ENCODE measurements at places on chromosomes 16 and 17.
A peak's percentile ranks its signal among the peaks of the same experiment; 100 is the strongest.

- DNase-seq = no peak
Measured at GRCh38 chr16:50298591-50299507, 32.5 kb downstream of the ADCY7 start.

GRCh38 chr17:43372273-43372911 is 26.4 kb upstream of the ARL4D start:
- DNase-seq = no peak

DNA sequence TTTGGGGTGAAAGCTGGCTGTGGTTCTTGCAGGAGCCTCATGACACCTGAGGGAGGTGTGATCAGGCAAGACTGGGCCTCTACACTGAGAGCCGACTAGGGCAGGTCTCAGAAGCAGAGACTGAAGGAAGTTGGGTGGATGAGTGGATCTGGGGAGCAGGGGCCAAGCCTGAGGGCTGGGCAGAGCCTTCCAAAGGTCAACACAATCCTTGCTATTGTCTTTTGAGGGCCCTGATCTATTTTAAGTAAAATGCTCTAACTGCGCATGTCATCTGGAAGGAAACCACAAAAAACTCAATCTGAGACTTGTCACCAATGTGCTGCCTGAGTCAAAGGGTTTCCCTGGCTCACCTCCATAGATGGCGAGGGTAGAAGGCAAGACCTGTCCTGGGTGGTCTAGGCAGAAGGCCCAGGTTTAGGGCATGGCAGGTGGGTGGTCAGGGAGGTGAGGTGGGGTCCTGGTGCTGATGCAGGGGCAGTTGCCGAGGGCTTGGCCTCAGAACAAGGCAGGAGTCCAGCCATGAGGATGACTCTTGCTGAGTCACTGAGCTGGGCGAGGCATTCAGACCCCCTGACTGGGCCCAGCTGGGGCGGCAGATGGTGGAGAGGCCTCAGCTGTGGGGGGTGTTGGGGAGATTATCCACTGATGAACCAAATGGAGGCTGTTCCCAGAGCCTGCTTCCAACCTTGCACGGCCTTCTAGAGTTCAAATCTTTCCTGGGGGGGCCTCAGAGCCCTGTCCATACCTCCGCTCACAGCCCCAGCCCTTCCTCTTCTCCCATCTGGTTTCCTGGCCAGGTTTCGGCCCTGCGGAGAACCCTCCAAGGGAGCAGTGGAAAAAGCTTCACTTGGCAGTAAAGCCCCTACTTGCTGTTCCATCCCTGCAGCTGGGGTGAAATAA is 5.1 kb downstream of the MVP start:
- DNase-seq = no peak

DNA sequence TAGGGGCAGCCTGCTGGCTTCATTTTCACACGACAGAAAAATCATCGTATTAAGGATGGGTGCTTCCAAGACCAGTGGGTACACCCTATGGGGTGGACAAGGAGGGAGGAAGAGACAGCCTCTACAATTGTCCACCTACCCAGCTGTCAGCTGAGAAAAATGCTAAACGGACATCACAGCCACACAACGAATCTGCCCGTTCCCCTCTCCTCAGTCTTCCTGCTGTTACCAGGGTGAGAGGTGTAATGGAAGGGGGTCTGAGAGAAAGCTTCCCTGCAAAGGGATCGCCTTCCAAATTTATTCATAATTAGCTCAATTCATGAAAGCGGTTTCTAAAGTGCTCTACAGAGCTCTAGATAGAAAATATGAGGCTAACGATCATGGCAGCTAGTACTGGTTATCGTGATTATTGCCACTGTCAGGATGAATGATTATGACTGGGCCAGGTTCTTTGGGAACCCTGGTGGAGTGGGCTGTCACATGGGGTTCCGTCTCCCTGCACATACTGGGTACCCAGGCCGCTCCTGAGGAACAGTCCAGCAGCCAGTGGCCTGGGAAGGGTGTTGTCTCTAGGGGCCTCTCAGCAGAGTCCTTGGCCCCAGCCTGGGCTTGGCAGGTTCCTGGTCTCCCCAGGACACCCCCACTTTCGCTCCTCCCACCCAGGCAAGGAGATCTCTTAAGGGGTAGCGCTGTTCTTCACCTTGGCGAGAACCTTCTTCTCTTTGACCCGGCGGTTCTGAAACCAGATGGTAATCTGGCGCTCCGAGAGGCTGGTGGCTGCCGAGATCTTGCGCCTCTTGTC is 2.2 kb downstream of the HOXB13 start:
- no peak for DNase-seq

DNA sequence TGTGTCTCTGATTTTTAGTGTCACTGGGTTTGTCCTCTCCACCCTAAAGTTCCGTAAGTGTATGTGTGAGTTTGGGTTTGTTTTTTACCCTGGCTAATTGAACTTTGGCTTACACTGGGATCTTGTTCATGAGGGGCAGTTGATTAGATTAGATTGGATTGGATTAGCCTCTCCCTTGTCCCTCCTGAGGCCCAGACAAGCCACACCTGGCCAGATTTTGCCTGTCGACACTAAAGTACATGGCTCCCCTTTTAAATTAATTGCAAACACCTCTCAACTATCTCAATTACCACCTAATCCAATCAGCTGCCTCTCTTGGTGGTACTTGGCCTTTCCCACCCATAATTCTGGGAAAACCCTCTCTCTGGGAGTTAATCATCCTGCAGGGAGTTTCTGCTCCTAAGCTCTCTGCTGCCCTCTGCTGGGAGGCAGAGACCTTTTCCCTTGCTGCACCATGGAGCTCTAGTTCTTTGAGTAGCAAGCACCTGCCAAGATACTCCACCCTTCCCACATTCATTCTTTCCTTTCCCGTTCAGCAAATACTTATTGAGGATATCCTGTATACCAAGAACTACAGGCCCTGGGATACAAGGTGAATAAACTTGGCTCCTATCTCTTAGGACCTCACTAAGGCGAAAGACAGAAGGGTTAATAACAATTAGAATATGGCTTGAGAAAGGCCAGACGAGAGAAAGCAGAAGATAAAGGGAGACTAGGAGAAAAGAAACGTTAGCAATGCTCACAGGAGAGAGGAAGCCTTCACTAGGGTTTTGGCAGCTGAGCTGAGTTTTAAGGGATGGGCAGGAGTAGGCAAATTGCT is 60.0 kb upstream of the MPHOSPH6 start:
- DNase-seq = peak; percentile 54

GRCh38 chr17:8141045-8141444 is 11.2 kb downstream of the PER1 start:
- DNase-seq = no peak

- DNase-seq = no peak
Measured at GRCh38 chr17:28533091-28533807, 19.2 kb downstream of the UNC119 start.

- no peak for DNase-seq
Measured at GRCh38 chr16:14324581-14324980, 253.5 kb downstream of the MRTFB start.

- no peak for DNase-seq
Measured at GRCh38 chr16:88318521-88318920, 64.2 kb upstream of the ZNF469 start.

DNA sequence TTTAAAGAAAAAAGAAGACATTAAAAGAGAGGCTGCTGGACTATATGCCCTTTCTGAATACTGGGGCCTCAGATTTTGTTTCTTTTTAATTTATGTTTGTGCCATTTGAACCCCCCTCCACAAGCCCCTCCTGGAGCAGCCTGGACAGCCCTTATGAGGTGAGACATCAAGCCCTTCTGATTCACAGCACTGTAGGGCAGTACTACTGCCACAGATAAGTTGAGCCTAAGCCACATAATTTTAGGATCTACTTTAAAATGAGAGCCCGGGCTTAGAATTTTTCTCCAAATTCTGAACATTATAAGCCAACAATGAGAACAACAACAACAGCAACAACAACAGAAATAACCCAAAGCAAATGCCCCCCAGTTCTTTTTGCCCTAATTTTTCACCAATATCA is 256.9 kb upstream of the SALL1 start:
- no peak for DNase-seq

- DNase-seq = no peak
Measured at GRCh38 chr16:411576-412265, 10.0 kb downstream of the DECR2 start.

- DNase-seq = no peak
Measured at GRCh38 chr17:48455791-48456190, 25.8 kb upstream of the SKAP1 start.

DNA sequence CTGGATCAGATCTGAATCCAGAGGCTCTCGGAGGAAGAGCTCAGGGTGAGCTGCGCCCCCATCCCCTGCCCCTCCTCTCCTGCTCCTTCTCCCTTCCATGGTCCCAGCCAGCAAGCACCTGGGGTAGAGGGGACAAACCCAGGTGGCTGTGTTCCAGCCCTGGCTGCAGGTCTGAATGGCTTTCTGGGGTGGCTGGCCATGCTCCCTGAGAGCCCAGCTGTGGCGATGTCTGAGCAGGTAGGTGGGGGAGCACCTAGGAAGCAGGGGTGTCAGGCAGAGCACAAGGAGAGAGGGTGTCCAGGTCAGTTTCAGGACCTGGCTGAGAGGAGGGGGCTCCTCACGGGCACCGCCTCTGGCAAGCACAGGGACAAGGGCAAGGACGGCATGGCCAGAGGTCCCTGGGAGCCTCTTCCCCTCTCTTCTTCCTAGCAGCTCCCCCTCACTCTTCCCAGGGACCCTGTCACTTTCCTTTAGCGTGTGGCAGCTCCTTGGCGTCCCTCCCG is 310.0 kb downstream of the SEC14L1 start:
- DNase-seq = no peak

Measured in activated CD4-positive, alpha-beta T cell treated with anti-CD3 and anti-CD28 coated beads for 4 hours (primary cell).